Psoas muscle (tissue), 8 donors: ENCODE measurements at places on chromosomes 13 and 19. TPM values are rescaled to one million over a fixed set of nuclear protein-coding genes. Genes with fewer than 3 reads are reported as not detected.
A peak's percentile ranks its signal among the peaks of the same experiment; 100 is the strongest.

DNA sequence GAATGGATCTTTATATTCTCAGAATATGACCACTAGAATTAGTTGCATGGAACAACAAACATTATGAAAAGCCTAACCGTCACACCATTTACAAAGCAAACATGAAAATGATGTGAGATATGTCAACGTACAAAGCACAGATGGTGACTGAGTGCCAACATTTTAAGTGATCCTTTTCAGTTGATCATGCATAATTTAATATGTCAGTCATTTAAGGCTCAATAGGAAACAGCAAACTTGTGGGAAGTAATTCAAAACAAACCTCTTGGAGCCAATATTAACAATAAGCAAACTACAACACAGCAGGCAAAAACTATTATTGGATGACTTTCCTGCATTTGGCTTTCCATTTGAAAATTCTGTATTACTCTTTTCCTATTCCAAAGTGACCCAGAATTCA lies 277.6 kb downstream of the SLITRK6 start:
- no peak for DNase-seq

DNA sequence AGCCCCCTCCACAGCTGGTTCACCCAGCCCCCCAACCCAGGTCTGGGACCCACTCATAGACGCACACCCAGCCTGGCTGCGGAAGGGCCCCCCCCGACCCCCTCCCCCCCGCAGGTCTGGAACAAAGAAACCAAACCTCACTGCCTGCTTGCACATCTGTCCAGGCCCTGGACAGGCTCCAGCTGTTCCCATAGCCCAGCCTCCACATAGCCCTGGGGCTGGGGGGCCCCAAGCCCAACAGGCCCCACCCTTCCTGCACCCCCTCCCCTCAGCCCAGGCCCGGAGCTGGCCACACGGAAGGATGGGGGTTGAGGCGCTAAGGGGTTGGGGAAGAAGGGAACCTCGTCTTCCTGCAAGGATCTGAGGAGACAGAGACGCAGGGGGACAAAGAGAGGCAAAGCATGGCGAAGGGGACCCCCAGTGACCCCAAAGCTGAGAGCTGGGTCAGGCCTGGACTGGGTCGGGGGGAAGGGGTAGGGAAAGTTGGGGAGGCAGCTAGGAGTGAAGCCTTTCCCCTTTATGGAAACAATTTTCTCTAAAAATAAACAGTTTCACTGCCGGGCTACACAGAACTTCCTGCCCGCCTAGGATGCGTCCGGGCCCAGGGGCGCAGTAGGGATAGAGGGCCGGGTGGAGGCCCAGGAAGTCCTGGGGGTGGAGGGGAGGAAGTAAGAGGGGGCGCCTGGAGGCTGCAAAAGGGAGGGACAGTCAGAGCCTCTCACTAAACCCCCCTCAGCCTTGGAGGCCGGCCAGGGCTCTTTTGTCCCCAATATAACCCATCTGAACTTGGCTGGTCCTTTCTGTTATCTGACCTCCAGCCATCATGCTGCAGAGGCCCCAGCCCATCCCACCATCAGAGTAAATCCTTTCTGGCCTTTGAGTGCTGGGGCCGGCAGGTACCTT lies 2.4 kb downstream of the KANK2 start:
- DNase-seq = peak; percentile 66

DNA sequence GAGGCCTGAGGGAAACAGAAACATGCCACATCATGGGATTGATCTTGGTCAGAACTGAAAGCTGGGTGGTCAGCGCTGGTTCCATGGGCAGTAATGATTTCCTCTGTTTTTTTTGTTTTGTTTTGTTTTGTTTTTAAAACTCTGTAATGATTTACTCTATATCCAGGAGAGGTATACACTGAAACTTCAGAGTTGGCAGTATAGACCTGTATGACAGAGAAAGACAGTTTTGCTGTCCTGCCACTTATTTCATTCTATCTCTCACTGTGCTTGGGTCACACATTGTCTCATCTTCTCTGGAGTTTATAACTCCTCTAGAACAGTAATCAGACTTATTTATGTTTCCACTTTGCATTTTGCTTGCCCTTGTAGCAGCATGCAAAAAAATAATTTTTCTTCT lies 105.1 kb upstream of the SLITRK1 start:
- DNase-seq = no peak

DNA sequence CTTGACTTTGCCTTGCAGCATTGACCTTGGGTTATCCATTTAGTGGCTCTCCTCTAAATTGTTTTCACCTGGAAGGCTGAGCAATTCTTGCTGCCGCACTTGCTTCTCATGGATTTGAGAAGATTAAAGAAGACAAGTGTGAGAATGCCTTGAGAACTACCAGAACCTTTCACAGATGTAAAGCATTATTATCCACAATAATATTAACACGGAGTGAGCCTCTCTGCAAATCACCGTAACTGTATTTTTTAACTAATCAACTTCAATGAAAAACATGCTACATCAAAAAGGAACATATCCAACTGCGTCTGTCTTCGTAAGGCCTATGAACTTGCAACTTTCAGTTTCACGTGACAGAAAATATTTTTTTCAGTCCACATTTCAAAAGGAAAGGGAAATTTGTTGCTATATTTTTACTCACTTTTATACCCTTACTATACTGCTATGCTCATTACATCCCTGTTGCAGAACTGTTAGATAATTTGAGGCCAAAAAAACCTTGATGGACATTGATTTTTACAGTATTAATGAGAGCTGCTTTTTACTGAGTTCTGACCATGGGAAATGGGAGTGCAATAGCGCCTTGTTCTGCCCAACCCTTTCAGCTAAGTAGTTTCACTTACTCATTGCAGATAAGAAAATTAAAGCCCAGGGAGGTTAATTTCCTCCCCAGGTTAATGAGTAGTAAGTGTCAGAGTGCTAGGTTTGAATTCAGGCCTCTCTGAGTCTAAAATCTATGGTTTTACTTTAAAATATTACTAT lies 93.8 kb upstream of the RAP2A start:
- no peak for DNase-seq

DNA sequence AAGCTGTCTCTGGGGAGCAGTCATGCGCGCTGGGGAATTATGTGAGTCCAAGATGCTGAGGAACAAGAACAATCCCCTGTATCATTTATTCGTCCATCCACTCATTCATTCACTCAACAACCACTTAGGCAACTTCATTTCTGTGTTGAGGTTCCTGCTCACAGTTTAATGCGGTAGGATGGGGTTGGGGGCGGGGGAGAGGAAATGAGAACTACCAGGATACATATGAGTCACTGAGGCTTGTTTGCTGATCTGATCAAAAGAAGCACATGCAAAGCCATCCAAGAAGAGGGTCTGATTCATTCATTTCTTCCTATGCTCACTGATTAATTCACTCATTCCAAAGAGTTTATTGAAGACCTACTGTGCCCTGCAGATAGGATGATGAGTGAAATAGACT lies 20.9 kb downstream of the ZNF536 start:
- no peak for DNase-seq

GRCh38 chr13:48661107-48661506 lies 7.4 kb downstream of the CYSLTR2 start:
- DNase-seq = no peak

DNA sequence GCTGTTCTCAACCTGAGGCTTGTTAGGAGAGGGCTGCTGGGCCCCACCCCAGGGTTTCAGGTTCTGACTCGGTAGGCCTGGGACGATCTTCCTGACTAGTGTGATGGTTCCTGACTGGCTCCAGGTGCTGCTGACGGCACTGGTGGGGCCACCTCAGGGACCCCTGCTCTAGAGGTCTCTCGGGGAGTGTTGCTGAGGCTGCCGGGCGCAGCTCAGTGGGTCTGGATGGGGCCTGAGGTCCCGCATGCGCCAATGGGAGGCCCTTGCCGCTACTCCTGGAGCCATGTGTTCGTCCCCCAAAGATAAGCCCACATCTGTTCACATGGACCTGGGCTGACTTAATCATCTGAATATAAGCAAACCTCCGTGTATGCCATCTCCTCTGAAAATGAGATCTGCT lies 133.0 kb downstream of the ATP11A start:
- DNase-seq = no peak

DNA sequence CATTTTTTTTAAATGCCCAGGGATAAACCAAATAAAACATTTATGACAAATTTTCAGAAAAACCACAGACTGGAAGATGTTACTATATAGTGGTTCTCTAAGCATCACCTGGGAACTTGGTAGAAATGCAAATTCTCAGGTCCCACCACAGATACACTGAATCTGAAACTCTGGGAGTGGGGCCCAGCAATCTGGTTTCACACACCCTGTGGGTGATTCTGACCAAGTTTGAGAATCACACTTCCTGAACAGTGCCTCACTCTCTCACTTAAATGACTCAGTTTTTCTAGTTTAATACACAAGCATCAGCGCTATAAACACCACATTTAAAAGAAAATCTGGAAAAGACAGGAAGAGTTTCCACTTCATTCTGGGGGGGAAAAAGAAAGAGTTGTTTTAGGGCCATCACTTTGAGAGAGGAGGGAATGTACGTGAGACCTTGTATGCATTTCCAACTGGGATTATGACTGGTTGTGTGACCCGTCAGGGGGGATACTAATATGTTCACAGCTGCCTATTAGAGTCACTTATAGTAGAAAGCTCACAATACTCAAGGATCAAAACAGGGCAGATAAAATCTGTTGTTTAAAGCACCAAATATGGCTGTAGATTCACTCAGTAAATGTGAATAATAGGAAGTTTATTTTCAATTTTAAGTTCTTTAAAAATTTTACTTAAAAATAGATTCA lies 567.7 kb downstream of the GPC6 start:
- DNase-seq = no peak

DNA sequence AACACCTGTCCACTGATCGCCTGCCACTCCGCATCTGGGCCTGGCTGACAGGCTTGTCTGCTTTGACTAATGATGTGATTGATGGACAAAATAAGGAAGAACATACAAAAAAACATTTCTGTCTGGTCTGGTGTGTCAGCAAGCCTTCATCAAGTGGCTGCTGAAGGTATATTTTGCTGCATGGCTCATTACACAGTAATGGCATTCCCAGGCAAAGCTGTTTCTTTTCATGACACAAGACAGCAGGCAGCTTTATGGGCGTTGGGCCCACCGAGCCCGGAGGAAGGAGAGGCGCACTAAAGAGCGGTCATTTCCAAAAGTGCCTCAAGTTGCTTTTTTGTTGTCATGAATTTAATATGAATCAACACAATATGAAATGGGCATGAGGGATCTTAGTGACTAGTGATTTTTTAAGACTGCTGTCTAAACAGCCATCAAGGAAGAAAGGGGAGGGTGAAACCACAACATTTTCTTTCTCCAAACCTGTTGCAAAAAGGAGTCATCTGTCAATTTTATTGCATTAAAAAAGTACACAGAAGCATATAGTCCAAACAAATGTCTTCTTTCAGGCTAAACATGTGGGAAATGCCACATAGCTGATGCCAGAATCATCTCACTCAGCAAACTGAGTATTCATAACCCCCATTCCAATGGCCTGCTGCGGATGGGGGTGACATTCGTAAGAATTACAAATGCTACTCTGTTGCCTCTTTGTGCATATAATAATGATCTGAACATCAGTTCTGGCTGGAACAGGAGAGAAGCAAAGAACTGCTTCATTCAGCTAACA lies 476.6 kb downstream of the ZNF536 start:
- no peak for DNase-seq

The ZNF573 gene
- 6.2 TPM for total RNA-seq

The ZNF160 gene
- total RNA-seq = 12.1 TPM

The PODNL1 gene
- total RNA-seq = 0.42 TPM

The TTYH1 gene
- total RNA-seq = 0.34 TPM

- DNase-seq = no peak
Measured at GRCh38 chr19:29139227-29139626, 73.7 kb downstream of the UQCRFS1 start.

The NLRP11 gene
- total RNA-seq = not detected

DNA sequence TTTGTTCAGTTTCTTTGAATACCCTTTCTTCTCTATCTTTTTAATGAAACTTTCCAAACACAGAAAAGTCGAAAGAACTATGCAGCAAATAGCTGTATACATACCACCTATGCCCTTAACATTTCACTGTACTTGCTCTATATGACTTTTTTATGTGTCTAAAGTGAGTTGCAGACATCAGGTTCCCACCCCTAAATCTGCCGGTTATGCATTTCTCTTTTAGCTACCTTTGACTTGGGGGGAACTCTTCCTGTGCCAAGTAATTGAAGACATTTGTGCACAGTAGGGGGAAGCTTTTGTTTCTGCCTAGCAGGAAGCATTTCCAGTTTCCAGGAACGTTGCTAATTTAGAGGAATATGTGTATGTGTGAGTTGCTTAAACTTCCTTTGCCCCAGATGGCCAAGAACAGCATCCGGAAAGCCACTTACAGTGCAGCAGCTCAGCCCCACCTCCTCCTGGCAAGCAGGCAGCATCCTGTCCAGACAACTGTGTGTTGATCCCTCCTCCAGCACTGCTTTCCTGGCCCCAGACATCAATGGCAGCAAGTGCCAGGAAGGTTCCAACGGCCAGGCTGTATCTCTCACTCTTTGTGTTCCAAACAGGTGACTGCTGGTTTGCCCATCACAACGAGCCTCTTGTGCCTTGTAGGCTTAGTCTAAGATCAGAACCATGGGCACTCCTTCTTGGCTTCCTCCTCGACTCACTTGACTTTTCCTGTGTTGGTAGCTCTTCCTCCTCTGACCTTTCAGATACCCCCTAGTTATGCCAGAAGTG lies 14.7 kb upstream of the GRAMD1A start:
- peak; percentile 60 for DNase-seq
